Esophagus squamous epithelium (tissue), 5 donors: ENCODE measurements at places on chromosomes 7 and 10.

DNA sequence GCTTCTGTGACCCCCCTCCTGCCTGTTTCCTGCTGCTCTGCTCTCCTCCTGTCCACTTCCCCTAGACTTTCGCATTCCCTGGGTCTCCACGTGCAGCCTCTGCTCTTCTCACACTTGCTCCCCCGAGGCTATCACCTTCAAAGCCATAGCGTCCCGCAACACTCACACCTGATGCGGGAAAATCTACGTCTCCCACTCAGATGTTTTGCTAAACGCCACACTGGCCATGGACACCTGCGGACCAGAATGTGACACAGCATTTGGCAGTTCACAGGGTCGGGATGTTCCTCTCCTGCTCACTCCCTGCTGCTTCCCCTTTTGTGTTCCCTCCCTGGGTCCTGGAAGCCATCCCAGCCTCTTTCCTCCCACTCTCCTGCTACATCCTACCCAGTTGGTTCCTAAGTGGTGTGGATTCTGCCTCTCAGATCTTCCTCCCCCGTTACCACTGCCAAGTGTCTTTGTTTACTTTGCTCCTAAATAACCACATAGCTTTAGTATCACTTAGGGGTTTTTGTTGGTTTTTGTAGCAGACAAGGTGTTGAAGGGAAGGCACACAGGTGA, 33.7 kb upstream of the RBM33 start:
- DNase-seq, result no peak

DNA sequence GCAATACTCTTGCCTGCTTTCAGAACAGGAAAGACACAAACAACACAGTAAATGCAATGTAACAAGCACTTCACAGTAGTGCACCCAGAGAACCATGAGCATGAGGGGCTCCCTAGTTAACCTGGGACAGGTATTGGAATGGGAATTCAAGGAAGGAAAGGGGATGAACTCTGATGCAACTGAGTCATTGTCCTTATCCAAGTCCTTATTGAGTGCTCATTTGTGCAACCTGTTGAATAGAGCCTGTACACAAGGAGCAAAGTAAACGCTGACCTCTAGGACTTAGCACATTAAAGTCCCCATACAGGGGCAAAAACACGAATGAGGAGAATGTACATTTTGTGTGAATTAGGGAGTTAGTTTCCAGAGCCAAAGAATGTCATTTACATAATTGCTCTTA, 276.4 kb upstream of the BMPER start:
- no peak for DNase-seq

DNA sequence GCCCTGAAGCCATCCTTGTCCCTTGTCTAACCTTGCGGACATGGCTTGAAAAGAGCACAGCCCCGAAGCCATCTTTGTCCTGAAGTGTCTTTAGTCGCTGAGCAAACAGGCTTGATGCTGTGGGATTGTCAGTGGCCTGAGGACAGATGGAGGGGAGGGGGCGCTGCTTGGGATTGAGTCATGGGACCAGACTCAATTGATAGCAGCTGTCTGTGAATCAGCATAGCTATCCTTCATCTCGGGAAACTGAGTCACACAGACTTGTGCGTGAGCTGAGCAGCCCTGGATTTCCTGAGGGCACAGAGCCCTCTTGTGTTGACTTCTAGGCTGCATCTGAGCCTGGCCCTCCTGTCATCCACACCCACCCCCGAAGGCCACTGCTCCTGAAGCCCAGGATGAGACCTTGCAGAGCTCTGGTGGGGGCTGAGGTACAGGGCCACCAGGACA, 14.4 kb downstream of the MYO1G start:
- no peak for DNase-seq

DNA sequence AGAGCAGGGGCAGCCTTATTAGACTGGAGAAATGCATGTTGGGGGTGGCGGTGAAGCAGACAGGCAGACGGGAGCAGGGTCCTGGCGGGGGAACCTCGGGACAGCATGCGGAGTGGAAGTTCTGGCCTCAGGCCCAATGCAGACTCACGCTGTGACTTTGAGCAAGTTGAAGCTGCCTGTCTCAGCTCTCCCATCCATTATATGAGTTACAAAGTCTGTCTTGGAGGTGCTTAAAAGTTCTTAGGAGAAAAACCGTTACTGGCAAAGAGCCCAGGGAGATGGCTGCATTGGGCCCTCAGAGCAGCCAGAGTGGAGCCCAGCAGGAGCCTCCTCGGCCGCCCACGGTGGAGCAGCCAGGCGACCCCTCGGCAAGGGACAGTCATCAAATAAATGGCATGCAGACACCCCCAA, 509.5 kb downstream of the PLXNA4 start:
- DNase-seq, result no peak

GRCh38 chr10:30042820-30043219, 16.6 kb downstream of the JCAD start:
- DNase-seq, result no peak

DNA sequence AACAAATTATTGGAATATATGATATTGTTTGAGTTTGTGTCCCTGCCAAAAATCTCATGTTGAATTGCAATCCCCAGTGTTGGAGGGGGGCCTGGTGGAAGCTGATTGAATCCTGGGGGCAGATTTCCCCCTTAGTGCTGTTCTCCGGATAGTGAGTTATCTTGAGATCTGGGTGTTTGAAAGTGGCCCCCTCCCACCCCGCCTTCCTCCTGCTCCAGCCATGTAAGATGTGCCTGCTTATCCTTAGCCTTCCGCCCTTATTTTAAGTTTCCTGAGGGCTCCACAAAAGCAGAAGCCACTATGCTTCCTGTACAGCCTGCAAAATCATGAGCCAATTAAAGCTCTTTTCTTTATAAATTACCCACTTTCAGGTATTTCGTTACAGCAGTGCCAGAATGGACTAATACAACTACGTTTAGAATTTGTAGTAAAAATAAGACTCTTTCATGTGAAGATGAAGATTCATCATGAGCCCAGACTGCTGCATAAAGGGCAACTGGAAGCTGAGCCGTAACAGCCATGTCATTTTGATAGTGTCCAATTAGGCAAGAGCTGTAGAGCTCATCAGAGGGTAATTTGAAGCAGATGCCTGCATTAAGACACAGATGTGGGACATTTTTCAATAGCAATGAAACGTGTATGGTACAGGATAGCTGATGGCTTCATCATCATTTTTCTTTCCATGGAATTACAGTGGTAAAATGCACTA, 1007.2 kb downstream of the REEP3 start:
- no peak for DNase-seq

DNA sequence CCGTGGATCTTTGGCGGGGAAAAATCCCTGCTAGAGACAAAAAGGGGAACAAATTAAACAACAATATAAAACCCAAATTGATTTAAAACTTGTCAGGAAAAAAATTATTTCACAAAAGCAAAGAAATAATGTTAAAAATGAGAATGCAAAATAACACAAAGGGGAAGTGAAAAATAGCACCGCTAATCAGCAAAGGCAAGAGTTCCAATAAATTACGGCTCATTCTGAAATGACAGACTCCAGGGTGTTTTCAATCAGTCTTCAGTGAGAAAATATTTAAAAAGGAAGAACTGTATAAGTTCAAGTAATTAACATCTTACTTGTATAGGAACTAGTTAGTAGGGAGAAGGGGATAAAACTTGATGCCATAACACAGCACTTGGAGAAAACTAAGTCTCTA, 336.8 kb downstream of the LRRTM3 start:
- no peak for DNase-seq

DNA sequence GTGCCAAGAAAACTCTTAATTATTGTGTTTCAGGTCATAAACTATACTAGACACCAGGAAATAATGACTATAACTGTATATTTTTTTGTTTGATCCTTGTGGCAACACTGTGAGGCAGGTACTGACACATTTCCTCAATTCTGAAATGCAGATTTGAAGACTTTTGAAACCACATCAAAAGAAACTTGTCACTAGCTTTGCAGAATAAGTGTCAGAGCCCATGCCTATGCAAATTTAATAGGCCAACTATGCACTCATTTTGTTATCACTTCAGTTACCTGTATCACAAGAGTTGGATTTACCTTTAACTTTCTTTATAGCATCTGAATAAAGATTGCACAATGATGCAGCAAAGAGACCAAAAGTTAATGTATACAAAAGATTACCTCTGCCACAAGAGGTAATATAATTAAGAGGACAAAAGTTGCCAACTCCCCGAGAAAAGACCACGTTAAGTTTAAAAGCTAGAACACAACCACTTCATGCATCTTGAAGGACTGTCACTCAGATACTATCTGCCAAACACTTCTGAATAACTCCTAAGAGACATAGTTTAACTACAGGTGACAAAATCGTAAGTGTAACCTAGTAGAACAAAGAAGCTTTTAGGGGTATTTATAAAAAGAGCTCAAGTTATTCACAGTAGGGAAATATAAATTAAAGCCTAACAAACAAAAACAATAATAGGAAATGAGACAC, 80.5 kb downstream of the ELAPOR2 start:
- no peak for DNase-seq

DNA sequence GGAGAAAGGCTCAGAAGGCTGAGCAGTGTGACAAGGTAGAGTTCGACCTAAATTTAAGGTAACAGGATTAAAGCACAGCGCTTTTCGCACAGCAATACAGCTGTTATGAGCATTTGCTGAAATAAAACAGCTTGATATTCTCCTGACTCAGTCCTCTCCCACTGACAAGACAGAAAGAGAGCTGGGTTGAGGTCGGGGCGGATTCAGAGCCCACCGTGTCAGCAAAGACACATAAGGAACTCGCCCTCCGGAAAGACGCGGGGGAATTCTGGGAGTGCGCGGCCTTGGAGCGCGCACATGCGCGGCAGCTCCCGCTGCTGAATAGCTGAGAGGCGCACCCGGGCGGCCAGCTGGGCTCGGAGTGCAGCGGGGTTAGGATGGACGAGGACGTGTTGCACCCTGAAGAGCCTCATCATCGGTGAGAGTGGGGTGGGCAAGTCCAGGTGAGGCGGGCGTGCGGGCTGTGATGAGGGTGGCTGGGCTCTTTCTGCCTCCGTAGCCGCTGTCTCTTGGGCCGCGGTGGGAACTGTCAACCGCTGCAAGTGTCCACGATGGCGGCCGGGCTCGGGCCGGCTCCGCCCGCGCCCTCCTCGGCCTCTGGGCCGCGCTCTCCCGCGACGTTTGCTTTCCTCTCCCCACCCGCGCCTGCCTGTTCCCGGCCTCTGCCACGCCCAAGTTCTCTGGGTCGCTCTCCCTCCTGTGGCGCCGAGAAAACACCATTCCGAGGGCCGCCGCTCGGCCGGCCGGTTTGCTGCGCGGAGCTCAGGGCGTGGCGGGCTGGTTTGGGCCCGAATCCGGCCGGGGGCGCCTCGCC, 120.6 kb downstream of the LYZL1 start:
- no peak for DNase-seq

DNA sequence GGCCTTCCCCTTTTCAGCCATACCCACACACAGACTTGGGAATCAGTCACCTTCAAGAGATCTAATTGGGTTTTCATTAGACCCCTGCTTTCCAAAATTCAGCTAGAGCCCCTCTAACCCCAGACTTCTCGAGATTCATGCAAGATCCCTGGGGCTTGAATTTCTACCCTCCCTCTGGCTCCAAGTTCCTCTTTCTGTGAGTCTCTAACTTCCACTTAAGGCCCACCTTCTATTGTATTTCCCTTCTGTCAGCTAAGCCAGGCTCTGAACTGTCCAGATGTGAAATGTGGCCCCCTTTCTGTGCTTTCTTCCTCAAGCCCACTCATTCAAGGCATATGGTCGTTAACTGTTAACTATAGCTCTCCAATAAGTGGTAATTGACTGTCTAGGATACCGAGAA, 132.2 kb downstream of the ZNF365 start:
- no peak for DNase-seq

- no peak for DNase-seq
Measured at GRCh38 chr7:1136841-1137516, 23.0 kb downstream of the ZFAND2A start.

DNA sequence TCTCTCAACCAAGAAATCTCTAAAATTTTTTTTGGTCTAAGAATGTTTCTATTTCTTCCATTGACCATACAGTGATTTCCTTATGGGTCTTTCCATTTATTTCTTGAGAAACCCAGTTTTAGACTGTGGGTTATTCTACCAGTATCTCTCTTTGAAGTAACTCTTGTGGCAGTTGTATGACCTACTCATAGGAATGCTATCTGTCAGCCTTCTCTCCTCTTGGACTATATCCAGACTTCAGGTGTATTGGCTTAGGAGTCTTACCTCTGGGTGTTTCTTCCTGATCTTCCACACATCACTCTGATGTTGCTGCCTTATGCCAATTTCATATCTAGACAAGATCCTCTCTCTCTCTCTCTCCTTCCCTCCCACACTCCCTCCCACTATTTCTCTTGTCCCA, 178.1 kb downstream of the BMPER start:
- no peak for DNase-seq

DNA sequence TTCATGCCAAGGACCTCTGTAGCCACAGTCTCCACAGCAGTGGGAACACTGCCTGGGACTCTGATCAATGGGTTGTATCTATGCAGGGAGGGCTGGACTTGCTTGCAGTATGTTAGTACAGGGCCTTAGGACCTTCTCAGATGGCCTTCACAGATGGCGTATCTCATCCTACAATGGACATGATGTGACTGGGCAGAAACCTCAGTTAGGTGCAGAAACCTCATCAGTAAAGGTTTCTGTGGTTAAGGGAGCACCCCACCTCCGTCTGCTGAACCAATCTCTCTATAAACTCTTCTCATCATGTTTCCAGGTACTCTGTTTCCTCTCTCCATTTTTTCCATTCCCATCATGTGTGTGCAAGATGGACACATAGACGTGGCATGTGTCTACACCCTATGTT, 154.9 kb downstream of the EVX1 start:
- DNase-seq, result no peak

GRCh38 chr7:136925556-136925955, 57.1 kb downstream of the CHRM2 start:
- DNase-seq, result no peak

DNA sequence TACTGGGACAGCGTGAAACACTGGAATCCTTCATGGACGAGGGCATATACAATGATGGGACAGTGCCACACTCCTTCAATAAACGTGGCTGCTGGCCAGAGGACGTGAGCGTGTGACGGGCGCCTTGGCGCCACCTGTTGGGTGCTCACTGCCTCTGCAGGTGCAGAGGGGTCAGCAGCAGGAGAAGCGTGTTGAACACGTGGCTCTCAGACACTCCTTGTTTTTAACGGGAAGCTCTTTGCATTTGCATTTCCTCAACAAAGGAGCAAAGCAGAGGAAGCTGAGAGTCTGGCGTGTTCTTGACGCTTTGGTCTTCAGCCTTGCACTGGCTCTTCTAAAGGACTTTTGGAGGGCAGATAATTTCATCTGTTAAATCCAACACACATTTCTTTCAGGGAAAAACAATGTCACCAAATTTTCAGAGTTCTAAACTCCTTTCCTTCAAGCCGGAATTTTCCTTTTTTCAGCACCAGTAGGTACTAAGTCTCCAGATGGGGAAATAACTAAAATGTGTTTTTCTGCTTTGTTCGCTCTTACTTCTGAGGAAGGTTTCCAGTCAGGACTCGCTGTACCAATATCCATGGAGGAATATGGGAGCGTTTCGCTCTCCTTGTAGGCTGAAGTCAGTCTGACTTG, 2.9 kb upstream of the GET4 start:
- no peak for DNase-seq
